OCI-M1 (cell line): ENCODE measurements at places on chromosomes 4 and X.

DNA sequence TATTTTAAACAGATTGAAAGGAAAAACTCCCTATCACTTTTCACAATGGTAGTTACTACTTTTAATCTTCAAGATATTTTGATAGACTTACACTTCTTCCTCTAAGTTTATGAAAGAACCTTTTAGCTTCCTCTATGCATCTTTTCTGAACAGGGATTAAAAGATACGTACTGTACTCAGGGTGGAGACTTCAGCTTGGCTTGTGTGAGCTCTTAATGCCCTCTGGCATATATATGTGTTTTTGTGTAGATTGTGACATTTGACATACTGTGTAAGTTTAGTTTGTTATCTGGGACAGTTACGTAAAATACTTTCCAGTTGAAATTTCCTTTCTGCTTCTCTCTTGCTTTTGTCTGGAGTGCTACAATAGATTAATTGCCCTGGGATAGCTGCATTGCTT is 109.3 kb upstream of the NUDT6 start:
- no peak for DNase-seq

DNA sequence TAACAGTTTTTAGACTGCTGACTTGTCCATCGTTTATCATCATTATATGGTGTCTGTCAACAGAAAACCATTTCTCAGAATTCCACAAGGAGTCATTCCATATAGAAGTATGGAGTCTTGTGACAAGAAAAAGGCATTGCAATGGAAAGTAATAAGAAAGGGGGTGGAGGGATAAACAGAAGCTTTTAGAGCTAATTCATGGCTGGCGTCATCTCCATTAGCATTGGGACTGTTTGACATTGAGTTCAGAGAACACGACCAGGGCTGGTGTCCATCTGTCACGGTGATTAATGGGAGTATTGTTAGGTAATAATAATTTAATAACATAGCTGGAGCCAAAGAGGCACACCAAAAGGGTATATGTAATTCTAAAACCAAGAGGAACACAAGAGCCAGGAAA is 101.9 kb upstream of the SFRP2 start:
- DNase-seq: no peak

DNA sequence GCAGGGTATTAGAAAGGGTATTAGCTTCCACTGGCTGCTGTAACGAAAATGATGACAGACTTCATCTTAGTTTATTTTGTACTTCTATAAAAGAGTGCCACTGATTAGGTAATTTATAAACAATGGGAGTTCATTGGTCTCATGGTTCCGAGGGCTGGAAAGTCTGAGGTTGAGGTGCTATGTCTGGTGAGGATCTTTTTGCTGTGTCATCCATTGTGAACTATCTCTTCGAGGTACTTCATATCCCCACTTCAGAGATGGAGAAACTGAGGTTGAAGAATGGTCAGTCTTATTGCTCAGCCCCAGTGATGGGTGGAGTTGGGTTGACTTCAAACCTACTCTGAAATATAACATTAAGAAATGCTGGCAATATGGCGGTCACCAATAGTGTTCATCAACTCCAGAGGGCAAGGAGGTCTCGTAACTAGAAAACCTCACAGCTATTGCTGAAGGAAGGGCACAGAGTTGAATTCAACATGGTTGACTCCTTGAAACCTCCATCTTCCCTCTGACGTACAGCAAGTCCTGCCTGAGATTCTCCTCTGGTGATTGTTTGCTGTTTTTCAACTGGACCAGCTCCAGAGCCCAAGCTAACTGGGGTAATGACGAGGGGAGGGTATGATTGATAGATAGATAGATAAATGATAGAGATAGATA is 53.6 kb upstream of the SHOX start:
- no peak for DNase-seq

DNA sequence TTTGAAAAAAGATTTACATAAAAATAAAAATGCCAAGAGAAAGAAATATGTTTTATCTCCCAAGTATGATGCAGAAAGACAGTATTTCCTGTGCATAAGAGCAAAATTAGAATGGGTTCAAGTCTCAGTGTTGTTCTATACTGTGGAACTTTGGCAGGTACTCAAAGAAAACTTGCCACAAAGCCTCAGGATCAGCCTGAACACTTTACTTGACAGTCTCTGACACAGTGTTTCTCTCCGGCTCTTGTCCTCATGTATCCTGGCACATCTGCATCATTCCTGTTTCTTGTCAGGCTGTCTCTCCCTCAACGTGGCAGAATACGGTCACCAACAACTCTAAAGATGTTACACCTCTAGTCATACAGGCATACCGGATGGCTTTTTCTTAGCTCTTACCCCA is 273.7 kb downstream of the ARHGAP24 start:
- DNase-seq: no peak

DNA sequence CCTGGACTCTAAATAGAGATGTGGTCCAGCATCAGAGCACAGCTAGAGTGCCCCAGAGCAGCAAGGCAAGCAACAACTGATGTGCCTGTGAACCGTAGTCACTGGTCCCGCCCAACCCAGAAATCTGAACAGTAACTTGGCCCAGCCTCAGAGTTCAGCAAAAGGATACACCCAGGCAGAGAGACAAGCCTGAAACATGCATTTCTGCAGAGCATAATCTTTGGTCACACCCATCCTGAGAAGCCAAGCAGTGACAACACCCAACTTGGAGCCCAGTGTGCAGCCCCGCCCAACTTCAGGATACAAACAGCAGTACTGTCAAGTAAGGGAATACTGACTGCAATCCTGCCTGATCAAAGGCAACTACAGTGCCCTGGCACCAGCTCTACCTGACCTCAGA is 78.9 kb downstream of the CCDC160 start:
- DNase-seq: no peak

- no peak for DNase-seq
These were observed 54.6 kb upstream of the TACR3 start for GRCh38 chr4:103774326-103774825.

- DNase-seq: no peak
These were observed 276.8 kb upstream of the TET2 start for GRCh38 chr4:104869831-104870230.

DNA sequence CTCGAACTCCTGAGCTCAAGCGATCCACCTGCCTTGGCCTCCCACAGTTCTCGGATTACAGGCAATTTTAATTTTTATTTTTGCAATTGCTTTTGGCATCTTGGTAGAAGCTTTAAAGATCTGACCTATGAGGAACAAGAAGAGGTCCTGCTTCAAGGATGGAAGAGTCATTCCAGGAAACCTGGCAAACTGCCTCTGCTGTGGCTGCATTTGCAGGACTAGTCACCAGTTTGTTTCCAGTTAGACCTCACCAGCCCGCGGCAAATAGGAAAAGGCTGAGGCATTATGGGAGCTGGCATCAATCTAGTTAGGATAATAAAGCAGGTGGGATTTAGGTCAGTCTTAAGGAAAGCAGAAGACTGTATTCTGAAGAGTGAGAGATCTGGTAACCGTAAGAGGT is 51.9 kb upstream of the LAS1L start:
- no peak for DNase-seq

- no peak for DNase-seq
These were observed 669.2 kb upstream of the AADAT start for GRCh38 chr4:170758988-170759387.

DNA sequence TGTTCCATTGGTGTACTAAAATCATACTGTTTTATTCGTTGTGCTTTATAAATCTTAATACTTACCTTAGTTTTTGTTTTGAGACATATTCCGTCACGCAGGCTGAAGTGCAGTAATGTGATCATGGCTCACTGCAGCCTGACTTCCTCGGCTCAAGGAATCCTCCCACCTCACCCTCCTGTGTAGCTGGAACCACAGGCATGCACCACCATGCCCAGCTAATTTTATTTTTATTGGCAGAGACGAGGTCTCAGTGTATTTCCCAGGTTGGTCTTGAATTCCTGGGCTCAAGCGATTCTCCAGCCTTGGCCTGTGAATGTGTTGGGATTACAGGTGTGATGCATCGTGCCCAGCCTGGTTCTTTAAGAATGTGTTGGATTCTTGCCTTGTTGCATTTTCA is 24.4 kb upstream of the DCK start:
- no peak for DNase-seq

- no peak for DNase-seq
These were observed 6.9 kb downstream of the MOB1B start for GRCh38 chr4:70908993-70909556.

GRCh38 chrX:64437218-64437617 is 42.0 kb upstream of the MTMR8 start:
- DNase-seq: no peak

DNA sequence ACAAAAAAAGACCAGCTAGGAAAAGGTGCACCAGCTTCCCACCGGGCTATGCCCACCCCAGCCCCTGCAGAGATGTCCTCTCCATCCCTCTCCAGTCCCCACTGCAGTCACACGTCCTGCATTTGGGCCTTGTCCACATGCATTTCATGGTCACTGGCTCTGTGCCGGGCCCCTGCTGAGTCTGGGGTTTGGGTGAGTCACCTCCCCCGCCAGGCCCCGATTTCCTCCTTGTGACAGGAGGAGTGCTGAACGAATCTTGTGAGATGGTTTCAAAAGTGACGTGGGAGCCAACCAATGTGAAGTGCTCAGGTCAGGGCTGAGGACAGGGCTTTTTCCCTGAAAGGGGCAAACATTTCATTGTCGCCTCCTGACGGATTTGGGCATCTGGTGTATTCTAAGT is 7.1 kb downstream of the CPZ start:
- DNase-seq: no peak

- no peak for DNase-seq
These were observed 188.9 kb downstream of the ASMT start for GRCh38 chrX:1803741-1804140.

DNA sequence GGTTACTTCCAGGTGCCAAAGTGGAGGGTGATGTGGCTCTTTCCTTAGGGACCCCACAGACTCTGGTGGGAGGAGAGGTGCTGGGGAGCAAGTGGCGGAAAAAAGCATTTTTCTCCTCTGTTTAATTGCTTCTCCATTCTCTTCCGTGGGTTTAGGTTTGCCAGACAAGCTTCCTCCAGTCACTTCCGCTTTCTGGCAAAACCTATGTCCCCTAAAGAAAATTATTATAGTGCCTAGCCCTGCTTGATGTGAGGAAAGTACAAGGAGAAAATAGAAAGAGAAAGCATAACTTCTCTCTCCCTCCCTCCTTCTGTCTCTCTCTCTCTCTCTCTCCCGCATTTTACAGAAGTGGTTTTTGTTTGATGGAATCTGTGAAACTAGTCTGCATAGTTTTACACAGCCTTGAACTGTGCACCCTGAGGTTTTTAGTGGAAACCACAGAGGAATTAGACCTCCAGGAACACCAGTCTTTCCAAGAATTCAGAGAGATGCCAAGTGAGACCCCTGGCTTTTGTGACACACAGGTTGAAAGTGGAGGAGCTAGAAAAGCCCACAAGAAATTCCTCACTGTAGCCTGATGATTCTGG is 231.1 kb upstream of the ANXA3 start:
- peak; percentile 84 for DNase-seq

DNA sequence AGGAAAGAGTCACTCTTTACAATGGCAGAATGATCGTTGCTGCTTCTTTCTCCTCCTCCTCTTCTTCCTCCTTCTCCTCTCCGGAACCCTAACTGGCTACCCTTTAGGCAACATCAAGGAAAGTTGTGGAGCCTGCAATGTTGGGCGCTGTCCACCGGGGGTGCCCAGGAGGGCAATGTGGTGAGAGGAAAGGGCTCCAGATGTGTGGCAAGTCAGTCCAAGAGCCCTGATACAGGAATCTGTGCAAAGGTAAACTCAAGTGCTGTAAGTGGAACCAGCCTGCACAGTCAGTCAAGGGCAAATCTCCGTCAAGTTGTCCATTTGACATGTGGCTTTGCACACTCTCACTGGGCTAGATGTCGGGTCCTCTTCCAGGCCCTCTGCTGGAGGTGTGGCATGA is 2.8 kb downstream of the RTL5 start:
- peak; percentile 1 for DNase-seq

GRCh38 chrX:102978594-102978993 is 41.5 kb downstream of the RAB40AL start:
- no peak for DNase-seq

DNA sequence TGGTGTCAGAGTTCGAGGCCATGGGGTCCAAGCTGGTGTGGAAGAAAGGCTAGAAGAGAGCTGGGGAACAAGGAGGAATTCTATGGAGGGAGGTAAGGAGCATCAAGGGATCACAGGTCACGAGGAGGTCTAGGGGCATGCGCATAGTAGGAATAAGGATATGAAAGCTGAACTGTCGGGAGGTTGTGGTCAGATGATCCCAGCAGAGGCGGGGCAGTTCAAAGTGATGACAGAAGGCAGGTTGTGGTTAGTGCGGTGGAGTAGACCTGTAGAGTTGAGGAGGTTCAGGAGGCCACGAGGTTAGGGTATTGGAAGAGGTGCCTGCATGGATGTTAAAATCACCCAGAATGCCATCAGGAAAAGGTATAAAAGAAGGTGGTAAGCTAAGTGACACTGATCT is 156.3 kb downstream of the TMEM164 start:
- no peak for DNase-seq

DNA sequence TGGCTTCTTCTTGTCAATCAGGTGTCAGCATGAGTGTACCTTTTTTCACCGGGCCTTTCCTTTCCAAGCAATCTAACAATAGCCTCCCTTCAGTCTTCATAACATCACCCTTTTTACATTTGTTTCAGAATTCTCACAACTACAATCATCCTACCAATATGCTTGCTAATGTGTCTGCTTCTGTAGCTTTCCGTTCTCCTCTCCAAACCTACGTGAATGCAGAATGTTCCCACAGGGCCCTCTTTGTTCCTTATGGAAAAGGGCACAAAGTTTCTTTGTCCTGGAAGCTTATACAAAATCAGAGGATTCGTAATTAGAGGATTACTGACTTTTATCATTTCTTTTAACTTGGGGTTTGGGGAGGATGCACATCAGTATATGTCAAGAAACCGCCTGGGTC is 461.8 kb downstream of the CENPC start:
- no peak for DNase-seq

DNA sequence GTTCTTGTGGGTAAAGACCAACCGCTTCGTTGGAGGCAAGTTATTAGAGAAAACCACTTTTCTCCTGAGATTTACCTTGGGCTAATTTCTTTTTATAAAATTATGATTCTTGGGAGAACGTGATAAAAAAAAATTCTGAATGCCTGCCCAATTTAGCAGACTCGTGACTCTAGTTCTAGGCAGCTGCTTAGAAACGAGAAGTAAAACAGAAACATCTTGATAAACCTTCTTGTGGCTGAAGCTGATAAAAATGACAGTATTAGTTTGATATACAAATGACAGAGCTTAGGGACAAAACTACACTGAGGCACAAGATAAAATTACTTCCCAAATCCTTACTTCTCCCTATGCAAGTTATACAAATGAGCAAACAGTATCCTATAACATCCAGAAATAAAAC is 458.9 kb upstream of the TEX13C start:
- DNase-seq: peak; percentile 80

GRCh38 chr4:2286904-2287593 is 25.1 kb upstream of the MXD4 start:
- no peak for DNase-seq

GRCh38 chr4:142781114-142781513 is 65.0 kb downstream of the INPP4B start:
- DNase-seq: no peak

GRCh38 chr4:93776386-93777080 is 52.0 kb upstream of the ATOH1 start:
- DNase-seq: no peak

- peak; percentile 54 for DNase-seq
These were observed 14.8 kb upstream of the SPARCL1 start for GRCh38 chr4:87543835-87544461.
